ENCODE measurements at places on chromosomes 12 and 14.

- no peak for DNase-seq
These were observed 194.3 kb downstream of the CPNE8 start for GRCh38 chr12:38711054-38711453.

GRCh38 chr12:26278266-26278665 lies 82.9 kb downstream of the SSPN start:
- DNase-seq: no peak

DNA sequence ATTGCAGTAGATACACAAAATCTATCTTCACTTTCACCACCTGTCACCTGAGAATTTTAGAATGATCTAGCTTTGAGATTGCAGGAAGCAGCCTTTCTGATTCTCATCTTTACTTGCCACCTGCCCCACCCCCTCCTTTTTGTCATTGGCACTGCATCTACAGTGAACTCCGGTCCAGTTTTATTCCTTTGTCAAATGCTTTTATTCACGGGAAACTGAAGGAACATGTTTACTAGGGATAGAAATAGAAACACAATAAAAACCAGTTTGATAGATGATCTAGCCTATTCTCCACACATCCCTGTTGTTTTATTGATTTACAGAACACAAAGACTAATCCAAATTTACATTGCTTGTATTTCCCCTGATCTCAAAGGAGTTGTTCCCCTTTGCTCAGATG lies 471.7 kb upstream of the STXBP6 start:
- no peak for DNase-seq

GRCh38 chr14:102293781-102294180 lies 11.2 kb downstream of the MOK start:
- DNase-seq: no peak

All from left ventricle myocardium superior (tissue), 1 donor.